ENCODE measurements at places on chromosomes 12 and 14. TPM values are rescaled to one million over a fixed set of nuclear protein-coding genes. Genes with fewer than 3 reads are reported as not detected.

TMX1 gene
- total RNA-seq: 34.9 TPM

JDP2 gene
- total RNA-seq: 17.5 TPM

ARID4A gene
- total RNA-seq: 11.4 TPM

GLIPR1L2 gene
- 0.72 TPM for total RNA-seq

SLC6A12 gene
- total RNA-seq: 1.0 TPM

NRXN3 gene
- not detected for total RNA-seq

ITGB7 gene
- 0.98 TPM for total RNA-seq

OTOGL gene
- total RNA-seq: not detected

CLEC9A gene
- total RNA-seq: not detected

GZMH gene
- not detected for total RNA-seq

CLECL1 gene
- total RNA-seq: not detected

TTC6 gene
- 0.54 TPM for total RNA-seq

SDSL gene
- 5.8 TPM for total RNA-seq

CMA1 gene
- total RNA-seq: not detected

RTL1 gene
- not detected for total RNA-seq

IFNG-AS1 gene
- total RNA-seq: not detected
